ENCODE measurements at places on chromosomes 1 and 21.

DNA sequence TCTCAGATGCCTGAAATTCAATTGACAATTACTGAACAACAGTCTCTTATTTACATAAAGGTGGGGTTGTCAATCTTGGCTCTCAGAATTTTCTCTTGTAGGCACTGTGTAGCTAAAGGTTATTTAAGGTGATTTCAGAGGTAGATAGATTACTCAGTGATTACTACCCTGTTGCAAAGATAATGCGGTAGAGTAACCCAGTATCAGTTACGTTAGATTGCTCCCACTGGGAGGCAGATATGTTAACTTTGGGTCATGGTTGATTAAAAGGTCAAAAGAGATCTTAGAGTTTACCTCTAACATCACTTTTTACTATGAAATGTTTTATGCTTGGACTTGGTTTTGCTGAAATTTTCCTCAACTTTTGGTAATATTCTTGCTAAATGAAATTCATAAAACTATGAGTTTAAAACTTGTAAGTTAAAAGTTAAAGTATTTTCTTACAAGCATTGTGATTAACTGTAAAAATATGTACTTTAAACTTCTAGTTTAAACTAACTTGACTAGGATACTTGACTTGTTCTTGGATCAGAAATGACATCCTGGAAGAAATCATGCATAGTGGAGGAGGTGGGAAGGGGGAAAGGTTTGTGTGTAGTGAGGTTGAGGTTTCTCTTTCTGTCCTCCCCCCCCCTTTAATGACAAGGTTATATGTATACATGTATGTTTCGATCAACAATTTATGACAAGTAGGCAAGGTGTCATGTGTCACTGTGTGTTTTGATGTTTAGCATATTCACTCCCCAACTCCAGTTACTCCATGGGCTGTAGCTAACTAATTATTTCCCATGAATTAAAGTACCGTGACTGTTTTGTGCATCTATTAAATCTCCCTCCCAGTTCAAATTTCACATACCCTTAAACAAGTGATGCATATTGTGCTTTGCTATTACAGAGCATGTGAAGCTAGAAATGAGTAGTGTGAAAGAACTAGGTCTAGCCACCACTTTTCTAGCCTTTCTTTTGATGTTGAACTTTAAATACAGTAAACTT is 2.9 kb downstream of the LAMC1 start:
- peak; percentile 59 for DNase-seq

- no peak for DNase-seq
Observed at GRCh38 chr1:11961230-11961629, 19.0 kb upstream of the MFN2 start.

DNA sequence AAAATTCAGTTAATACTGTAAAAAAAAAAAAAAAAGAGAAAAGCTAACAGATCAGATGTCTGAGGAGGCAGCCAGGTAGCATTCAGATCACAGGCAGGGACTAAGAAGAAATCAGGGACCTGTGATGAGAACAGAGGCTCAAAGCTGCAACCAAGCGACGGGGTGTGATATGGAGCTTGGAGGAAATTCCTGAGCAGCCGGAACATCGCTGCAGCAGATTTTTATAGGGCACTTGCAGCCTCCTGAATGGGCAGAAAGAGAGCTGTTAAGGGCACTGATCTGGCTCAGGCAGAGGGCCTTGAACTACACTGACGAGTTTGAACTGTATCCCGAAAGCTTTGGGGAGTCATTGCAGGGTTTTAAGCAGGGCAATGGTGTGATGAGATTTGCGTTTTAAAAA is 315.4 kb downstream of the ADGRL2 start:
- DNase-seq, result no peak

DNA sequence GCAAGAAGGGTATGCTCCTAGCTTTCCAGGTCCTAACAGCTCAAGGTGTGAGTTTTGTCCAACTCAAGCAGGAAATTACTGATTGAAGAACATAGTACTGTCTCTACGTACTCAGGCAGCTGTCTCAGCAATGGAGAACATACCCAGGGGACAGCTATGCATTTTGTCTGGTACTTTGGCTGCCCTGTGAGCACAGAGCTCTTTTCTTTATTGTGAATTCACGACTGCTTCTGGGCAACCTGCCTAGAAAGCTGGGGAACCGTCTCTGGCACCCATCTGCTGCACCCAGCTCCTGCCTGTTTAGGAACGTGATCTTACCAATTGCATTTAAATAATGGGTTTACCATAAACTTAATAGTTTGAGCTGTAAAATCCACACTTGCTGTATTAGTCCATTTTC is 258.1 kb downstream of the HHAT start:
- DNase-seq, result no peak

DNA sequence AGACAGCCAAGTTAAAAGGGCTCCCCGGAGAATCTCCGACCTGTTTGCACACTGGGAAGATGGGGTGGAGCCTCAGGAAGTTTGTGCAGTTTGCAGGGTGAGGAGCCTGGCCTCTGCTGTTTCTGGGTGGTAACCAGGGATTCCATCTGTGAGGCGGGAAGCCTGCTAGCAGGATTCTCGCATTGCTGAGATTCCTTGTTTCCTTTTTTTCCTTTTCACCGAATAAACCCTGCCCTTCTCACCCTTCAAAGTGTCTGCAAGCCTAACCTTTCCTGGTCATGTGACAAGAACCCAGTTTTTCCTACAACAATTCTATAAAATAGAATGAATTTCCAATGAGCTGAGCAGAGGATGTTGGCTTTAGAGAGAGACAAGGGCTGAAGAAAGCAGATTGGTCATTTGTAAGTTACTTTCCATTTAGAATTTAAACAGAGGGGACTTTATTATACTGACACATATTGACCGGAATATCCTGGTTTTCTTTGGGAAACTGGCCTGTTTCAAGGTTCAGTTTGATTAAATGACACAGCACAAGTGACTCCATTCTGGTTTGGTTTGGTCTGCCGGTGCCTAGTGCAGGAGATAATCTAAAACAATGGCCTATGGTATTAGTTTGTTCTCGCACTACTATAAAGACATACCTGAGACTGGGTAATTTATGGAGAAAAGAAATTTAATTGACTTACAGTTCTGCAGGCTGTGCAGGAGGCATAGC is 48.7 kb upstream of the DNAH14 start:
- no peak for DNase-seq

DNA sequence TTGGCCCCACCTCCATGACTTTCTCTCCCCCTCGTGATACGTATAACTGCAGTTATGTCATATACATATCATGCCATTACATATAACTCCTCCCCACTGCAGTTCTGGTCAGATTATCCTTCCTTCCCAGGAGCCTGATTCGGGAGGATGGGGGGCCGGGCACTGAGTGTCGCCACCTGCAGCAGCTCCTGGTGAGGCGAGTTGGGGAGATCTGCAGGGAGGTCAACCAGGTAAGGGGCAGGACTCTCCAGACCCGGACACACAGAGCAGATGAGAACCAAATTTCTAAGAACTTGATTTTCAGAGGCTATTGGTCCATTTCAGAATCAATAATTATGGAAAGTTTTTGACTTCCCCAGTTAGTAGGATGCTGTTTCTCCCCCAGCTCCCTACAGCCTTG is 19.5 kb downstream of the HYI start:
- DNase-seq, result no peak

GRCh38 chr1:227548119-227548397 is 15.3 kb upstream of the ZNF678 start:
- no peak for DNase-seq

DNA sequence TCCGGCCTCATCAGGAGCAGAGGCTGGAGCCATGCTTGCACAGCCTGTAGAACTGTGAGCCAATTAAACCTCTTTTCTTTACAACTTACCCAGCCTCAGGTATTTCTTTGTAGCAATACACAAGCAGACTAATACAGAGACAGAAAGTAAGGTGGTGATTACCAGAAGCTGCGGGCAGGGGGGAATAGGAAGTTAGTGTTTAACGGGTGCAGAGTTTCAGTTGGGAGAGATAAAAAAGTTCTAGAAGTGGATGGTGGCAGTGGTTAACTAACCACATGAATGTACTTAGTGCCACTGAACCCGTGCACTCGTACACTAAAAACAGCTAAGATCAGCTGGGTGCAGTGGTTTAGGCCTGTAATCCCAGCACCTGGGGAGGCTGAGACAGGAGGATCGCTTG is 80.4 kb upstream of the TARDBP start:
- no peak for DNase-seq

- peak; percentile 99 for DNase-seq
Observed at GRCh38 chr1:156338180-156338976, at the start of the genes CCT3 and TSACC. Gene CCT3, minus strand, starts transcription at chr1:156338292. Its CDS starts 108 bp downstream, at chr1:156338184. Gene TSACC, plus strand, starts transcription at chr1:156338526. Its CDS starts 1,232 bp downstream, at chr1:156339758.

- DNase-seq, result no peak
Observed at GRCh38 chr1:121471523-121471922, 286.7 kb downstream of the SRGAP2C start.

- no peak for DNase-seq
Observed at GRCh38 chr21:45922648-45923047, 58.9 kb upstream of the COL6A1 start.

GRCh38 chr1:11391886-11392285 is 87.1 kb upstream of the DISP3 start:
- no peak for DNase-seq

DNA sequence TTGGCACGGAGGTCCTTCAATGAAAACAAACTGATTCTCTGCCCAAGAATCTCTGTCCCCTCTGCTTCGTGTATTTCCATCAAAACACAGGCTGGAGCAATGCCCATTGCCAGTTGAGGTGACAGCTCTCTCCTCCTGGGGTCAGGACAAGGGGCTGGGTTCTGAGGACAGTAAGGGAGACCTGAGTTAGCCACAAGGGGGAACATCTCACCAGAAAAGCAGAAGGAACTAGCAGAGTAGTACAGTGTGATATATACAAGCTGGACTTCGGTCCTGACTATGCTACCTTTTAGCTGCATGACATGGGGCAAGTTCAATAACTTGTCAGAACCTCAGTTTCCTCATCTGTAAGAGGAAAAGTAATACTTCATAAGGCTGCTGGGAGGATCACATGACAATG is 50.3 kb downstream of the SYT2 start:
- no peak for DNase-seq

GRCh38 chr1:86155807-86156565 is 586 bp downstream of the COL24A1 start:
- no peak for DNase-seq

DNA sequence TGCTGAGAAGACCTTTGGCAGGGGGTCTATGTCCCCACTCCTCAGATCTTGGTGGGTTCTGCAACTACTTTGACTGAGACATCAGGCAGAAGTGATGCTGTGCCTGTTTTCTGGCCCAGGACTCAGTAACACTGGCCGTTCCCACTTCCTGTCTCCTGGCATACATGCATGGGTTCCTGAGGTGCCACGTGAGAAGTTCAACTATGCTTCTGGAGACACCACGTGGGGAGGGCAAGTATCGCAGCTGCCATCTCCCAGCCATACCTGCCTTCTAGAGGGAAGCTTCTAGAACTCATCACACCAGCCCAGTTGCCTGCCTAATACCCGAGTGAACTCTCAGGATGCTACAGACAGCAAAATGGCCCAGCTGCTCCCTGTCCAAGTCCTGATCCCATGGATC is 65.8 kb downstream of the TRABD2B start:
- DNase-seq, result no peak

GRCh38 chr1:44884746-44885145 is 41.7 kb upstream of the PTCH2 start:
- DNase-seq, result no peak

DNA sequence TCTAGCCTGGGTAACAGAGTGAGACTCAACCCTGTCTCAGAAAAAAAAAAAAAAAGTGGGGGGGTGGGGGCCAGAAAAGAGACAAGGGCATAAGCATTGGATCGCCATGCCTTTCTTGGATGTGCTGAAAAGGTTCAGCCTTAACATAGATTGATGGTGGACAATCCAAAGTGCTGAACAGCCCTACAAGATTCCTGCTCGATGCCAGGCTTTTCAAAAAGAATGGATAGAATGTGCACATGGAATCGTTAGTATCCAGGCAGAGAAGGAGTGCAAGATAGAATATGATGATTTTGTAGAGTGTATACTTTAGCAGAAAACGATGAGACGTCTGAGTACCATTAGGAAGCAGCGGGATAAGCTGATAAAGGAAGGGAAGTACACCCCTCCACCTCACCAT is 10.9 kb upstream of the COA7 start:
- DNase-seq, result peak; percentile 24

All from NCI-H226 (cell line).